ENCODE measurements at places on chromosomes 3 and 15. TPM values are rescaled to one million over a fixed set of nuclear protein-coding genes. Genes with fewer than 3 reads are reported as not detected.

DNA sequence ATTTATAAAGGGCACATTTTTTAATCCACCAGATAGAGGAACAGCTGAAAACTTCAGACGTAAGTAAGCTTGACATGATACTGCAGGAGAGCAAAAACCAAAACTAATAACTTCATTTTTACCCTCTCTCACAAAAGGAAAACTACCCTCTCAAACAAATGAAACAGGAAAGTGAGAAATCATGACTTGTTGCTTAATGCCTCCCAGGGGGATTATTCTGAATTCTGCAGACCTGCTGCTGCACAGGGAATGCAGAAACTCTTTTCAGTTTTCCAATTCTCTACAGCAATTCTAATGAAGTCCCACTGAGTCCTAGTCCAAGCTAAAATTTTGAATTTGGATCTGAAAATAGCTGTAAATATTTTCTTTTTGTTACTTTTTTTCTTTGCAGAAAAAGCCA is 637.1 kb upstream of the CCDC54 start:
- H3K36me3 ChIP-seq: no peaks in the 10 kb centered on the region
- no peaks in the 10 kb centered on the region for H3K27me3 ChIP-seq
- H3K4me1 ChIP-seq: peaks cover 21% of the 10 kb centered on the region
- H3K4me3 ChIP-seq: no peak overlapping the region

- no peaks in the 10 kb centered on the region for H3K36me3 ChIP-seq
- no peak overlapping the region for H3K27ac ChIP-seq
- H3K4me3 ChIP-seq: no peak overlapping the region
- no peaks in the 10 kb centered on the region for H3K4me1 ChIP-seq
Measured at GRCh38 chr3:127264292-127264691, 23.6 kb downstream of the PRR20G start.

DNA sequence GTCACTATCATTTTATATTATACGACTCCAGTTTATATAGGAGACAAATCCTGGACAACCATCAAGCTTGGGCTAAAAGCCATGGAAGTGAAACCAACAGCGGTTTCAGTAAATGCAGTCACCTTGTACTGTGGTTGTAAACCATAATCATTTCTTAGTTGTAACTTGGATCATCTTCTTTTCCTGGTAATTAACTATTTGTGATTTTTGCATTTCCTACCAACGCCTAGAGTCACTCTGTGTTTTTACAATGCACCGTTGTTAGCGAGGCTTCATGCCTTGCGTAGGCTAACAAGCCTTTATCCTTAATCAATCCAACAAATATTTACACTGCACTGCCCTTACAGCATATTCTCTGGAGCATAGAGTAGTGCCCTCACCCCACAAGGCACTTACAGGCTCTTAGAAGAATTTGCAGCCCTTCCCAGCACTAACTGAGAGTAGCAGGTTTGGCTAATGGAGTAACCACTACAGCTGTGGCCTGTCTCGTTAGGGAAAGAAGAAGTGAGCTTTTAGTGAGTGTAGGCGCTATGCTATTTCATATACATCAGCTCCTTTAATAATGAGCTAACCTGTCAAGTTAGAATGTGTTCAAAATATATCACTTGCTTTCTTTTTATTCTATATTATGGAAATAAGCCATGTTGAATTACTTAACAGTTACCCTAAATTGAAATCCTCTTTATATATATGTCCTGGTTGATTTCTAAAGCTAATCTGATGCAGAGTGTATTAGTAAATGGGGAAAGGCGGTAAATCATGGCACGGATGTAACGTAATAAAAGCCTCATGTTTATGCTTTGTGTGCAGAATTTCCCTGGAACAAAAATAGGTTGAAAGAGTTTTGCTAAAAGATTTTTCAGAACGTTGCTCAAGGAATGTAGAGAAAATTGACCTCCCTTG is 62.8 kb downstream of the ABHD2 start:
- DNase-seq: no peak
- H3K27me3 ChIP-seq: no peaks in the 10 kb centered on the region
- H3K4me3 ChIP-seq: no peak overlapping the region
- no peaks in the 10 kb centered on the region for H3K36me3 ChIP-seq

GRCh38 chr3:147191795-147192385 is 214.5 kb downstream of the ZIC4 start:
- H3K36me3 ChIP-seq: no peaks in the 10 kb centered on the region
- H3K4me1 ChIP-seq: no peaks in the 10 kb centered on the region
- peak; percentile 90 for DNase-seq
- H3K4me3 ChIP-seq: no peak overlapping the region
- no peak overlapping the region for H3K27ac ChIP-seq
- H3K27me3 ChIP-seq: no peaks in the 10 kb centered on the region

LINGO1 gene
- 16.9 TPM for polyA plus RNA-seq

Measured in GM23338 (cell line).